Prostate gland (tissue), 2 donors: ENCODE measurements at places on chromosomes 7 and 10. TPM values are rescaled to one million over a fixed set of nuclear protein-coding genes. Genes with fewer than 3 reads are reported as not detected.

- DNase-seq: peak; percentile 63
These were observed at the start of gene PTPN12 for GRCh38 chr7:77537136-77537777. TSS of gene PTPN12 (plus strand) at chr7:77537295. CDS start at chr7:77537547, 252 bp downstream.

DNA sequence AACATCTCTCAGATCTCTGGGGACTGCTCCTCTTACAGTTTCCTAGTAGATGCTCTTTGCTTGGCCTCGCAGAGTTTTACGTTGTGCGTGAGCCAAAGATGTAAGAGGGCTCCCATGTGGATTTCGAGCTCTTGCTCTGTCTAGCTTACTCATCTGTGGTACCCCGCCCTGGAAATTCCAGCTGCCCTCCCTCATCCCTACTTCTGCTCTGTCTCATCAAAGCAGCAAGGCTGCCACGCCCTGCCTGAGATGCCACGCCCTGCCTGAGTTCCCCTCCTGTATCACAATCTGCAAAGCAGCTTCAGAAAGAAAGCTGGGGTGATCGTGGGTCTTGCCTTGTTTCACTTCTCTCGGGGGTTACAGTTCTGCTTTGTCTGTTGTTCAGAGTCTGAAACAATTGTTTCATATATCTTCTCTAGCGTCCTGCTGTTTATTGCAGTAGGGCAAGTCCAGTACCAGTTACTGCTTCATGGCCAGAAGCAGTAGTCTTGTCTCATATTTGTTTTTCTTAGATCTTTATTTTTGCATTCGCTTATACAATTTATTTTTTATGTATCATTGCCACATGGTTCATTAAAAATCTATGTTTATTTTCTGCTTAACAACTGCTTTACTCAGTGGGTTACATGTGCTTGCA, 36.1 kb upstream of the CCNY start:
- DNase-seq: no peak

DNA sequence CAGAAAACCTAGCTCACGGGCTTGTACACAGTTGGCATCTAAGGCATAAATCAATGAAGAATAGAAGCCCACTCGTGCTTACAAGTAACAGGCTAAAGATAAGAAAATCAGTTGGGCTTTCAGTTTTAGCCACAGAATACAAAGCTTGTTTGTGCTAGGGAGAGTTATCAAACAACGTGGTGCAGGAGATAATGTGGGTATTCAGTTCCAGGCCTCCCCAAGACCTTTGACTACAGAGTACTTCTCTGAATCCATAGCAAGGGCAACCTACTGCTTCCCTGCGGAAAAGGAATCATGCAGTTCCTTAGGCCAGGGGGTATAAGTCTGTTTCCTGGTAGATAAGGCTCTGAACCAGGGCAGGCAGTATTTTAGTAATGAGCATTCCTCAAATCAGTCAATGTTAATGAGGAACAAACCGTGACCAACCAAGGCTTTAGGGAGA, 219.5 kb upstream of the CSTF2T start:
- no peak for DNase-seq

DNA sequence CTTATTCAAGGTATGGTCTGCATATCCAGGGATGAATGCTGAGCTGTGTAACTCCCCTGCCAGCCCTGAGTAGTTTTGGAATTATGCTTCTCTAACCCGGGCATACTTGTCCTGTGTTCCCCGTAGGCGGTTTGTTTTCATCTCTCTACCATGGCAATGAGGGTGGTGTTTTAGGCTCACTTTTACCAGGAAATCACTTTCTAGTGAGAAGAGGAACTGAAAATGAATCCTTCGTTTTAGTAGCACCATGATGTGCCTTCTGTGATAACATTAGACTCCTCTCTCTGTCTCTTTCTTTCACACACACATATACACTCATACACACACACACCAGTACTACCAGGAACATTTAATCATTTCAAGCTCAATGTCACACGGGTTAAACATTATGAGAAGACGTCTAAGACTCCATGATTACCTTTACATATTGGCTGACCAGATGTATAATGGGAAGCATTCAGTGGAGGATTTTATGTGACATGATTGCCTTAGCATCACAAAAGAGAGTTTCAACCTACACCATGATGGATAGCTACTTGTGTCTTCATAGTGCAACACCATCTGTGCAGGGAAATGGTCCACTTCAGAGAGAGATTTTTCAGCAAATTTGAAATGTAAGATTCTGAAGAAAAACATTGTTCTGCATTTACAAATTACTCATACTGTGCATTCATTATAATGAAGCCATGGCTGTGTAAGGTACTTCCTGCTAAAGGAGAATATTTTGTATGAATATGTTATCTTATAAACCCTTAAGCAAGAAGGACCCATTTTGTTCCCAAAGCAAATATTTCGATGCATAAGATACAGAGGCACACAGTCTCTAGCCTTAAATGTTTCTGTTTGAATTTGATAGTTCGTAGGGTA, 31.0 kb upstream of the PFKP start:
- DNase-seq: no peak

GRCh38 chr10:120989996-120990598, 138.9 kb downstream of the WDR11 start:
- no peak for DNase-seq

DNA sequence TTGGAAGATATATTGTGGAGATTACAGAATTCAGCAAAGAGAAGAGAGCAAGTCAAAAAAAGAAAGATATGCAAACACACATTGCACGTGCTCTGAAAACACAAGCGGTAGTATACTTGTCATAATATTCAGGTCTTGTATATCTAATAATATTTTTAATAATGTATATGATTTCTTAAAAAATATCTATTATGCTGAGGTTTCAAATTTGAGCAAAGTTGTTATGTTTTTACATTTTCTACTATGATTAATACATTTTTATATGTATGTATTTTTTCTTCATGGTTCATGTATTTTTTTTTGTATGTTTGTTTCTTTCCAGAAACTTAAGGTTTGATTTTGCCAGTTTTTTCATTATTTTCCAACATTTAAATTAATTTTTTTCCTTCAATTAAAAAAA, 752.4 kb upstream of the VSTM2A start:
- DNase-seq: no peak

HERPUD2 gene
- total RNA-seq: 25.3 TPM

DNA sequence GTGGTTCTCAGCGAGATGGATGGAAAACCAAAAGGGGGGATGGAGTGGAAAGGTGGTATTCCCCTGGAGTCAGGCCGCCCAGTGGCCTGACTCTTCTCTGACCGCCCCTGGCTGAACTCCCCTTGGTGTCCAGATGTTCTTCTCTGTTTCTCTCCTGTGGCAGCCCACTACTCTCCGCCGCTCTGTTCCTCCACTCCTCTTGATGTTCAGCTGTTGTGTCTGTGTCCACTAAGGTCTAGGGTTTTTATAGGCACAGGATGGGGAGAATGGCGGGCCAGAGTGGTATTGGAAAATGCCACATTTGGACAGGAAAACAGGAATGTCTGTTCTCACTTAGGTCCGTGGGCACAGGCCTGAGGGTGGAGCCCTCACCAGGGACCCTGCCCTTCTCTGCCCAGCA, 954.3 kb upstream of the MBL2 start:
- no peak for DNase-seq

DNA sequence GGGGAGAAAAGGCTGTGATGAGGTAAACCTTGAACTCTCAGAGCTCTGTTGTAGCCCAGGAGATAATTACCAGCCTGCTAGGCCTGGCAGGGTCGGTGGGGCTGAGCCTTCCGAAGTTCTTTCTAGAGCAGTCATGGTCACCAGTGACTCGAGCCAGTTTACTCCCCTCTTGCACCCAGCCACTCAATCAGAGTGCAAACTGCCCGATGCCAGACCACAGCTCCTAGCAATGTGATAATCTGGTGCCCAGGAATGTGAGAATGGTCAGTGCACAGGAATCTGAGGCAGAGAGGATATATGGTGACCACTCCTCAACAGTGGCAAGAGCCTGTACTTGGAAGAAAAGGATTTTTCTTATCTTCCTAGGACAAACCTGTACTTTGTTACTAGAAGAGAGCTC, 46.4 kb upstream of the KMT2E start:
- no peak for DNase-seq

HECW1 gene
- total RNA-seq: 10.3 TPM

PYROXD2 gene
- total RNA-seq: 21.6 TPM

ADRB1 gene
- 10.2 TPM for total RNA-seq

DNA sequence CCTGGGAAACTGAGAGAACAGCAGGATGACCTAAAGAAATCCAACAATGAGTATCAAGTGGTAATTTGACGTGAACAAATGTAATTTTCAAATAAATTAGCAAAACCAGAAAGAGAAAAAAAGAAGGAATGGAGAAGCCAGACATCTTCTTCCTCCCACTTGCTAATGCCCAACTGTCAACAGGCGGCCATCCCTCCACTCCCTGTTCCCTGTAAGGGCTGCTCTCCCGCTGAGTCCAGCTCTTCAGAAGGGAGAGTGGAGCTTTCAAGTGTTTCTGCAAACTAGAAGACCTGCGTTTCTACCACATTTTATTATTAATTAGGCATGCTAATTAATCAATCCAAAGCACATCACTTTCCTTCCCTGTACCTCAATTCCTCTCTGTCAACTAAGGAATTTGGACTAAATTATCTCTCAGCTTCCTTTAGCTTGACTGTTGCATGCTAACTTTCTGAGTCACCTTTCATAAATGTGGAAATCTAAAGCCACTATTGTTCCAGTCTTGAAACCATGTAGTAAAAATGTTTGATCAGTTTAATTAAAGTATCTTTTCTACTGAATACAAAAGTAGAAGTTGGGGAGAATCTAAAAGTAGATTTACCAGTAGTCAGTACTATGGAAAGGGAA, 48.4 kb upstream of the CUL1 start:
- DNase-seq: no peak

- peak; percentile 32 for DNase-seq
These were observed 142.5 kb upstream of the TCERG1L start for GRCh38 chr10:131453721-131454634.

PALD1 gene
- total RNA-seq: 12.4 TPM

DNA sequence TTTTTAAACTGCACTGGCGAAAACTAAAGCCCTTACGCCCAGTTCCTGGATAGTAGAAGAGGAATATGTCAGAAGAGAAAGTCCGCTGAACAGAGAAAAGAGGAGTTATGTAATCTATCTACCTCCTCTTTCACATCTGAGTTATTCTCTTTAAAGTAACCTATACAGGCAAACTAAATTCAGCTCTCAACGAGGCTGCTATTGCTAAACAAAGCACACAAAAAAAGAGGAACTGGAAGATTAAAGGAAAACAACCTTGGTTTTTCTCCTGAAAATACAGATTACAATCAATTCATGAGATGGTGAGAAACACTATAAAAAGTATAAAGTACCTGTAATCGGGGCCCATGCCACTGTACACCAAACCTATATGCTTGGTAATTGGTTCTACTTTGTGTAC, 5.8 kb downstream of the PSMA2 start:
- no peak for DNase-seq

GRCh38 chr7:97801108-97801507, 69.2 kb downstream of the TAC1 start:
- DNase-seq: no peak

TSPAN33 gene
- total RNA-seq: 8.4 TPM

DNA sequence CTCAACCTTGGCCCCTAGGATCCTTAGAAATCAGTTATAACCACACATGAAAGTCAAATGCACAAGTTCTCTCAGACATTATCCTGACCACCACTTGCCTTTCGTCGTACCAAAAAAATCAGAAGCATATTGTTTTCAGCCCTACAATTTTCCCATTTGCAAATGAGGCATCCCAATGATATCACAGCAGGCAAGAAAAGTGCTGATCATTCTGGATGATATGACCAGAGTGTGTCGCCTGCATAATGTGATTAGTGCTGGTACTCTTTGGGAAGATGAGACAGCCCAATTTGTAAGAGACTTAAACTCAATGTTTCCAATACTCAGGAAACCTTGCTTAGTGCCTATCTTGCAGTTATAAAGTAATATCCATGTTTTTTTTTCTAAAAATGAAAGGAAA, 168.0 kb downstream of the SORCS1 start:
- DNase-seq: no peak

- DNase-seq: peak; percentile 62
These were observed 34.0 kb upstream of the DLD start for GRCh38 chr7:107856806-107857540.

DNA sequence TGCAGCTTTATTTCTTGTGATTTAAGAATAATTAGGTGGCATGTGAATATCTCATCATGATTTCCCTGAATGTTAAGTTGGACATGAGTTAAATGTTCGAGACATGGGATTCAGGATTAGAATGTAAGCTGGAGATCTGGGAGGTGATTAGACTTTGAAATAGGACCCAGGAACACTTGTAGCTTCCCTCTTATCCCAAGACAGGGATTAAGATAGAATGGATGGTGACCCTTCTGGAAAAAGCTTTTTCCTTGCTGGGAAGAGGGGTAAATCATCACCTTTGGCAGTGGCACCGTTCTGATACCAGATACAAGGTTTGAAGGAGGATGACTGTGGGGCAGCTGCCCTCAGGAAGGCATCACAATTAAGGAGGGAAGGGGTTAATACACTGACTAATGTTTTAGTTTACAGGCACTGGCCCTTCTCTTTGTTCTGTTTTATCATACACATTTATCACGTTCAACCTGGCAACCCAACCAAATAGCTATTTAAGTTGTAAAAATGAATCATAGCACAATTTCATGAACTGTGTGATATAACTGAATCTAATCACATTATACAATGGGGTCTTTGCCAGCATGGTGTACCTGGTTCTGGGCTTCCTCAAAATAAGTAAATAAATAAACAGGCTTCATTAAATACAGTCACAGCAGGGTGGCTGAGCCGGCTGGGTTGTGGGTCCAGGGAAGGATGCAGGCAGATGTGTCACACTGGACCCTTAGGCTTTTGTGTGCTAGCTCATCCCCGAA, 212.7 kb downstream of the LRMDA start:
- no peak for DNase-seq

DNA sequence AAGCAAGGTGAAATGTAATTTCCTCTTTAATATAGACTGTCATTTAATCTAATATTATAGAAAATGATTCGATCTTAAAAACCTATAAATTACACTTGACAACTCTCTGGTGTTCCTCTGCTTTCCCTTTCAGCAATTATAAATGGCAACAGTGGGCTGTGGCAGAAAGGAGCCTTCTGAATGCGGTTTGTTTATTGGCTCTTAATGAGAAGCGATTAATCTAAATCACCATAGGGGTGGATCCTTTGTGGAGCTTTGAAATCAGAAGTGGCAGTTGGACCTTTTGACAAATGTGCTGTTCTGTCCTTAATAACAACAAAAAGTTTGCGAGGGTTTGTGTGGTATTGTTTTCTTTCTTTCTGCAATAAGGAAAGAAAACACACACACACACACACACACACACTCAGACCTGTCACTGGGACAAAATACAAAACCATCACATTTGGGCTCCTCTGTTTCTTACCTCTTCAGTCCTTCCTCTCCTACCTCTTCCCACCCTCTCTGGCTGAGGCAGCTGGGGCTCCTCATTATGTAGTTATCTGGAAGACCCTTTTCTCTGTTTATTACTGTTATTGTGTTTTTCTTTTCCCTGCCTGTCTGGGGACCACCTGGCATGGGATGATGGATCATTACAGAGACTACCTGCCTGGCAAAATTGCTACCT, 316.2 kb downstream of the SORCS3 start:
- no peak for DNase-seq

DNA sequence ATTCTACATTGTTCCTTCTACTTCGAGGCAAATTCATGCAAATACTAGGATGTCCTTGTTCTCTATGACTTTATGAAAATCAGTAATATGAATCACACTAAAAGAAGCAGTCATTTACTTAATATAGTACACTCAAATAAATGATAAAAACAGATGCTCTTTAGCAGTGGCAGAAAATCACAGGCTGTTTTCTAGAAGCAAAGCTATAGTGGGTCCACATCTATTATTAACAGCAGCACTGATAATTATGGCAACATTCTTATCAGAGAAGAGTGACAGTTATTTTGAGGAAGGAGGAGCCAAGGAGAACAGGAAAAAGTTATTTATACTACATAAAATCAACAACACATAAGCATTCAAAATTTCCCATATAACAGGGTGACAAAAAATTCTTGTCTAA, 16.5 kb downstream of the KIF5B start:
- no peak for DNase-seq

GRCh38 chr7:86785641-86786040, 141.9 kb downstream of the GRM3 start:
- no peak for DNase-seq
